Activated CD8-positive, alpha-beta memory T cell treated with anti-CD3 and anti-CD28 coated beads for 4 hours (primary cell): ENCODE measurements at places on chromosomes 5 and 9.

DNA sequence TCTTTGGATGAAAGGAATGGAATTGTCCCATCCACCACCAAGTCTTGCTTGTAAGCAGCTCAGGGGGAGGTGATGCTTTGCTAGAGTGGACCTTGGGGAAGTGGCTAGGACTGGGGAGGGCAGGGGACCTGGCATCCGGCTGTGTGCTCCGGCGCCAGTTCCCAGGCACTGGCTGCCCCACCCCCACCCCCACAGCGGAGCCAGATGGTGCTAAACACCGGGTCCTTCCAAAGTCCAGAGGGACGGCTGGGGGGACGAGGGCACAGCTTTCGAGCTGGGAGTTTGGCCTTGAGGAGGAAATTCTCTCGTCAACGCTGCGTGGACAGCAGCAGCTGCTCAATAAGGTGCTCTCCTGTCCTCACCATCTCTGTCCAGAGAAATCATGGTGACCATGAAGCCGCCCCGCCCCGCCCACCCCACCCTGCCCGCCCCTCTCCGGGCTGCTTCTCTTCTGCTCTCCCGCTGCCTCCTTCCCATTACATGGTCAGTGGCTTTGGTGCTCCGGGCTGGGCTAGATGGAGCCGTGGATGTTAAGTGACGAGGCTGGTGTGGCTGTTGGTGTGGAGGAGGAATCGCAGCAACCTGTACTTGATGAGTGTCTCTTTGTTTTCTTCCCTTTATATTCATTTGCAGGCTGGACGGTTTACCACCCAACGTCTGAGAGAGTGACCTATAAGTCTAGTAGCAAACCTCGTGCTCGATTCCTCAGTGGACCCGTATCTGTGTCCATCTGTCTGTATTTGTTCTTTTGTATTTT lies 115.7 kb downstream of the WNK2 start:
- no peak for DNase-seq

GRCh38 chr9:135344523-135344901 lies 135.1 kb upstream of the PPP1R26 start:
- DNase-seq: no peak

DNA sequence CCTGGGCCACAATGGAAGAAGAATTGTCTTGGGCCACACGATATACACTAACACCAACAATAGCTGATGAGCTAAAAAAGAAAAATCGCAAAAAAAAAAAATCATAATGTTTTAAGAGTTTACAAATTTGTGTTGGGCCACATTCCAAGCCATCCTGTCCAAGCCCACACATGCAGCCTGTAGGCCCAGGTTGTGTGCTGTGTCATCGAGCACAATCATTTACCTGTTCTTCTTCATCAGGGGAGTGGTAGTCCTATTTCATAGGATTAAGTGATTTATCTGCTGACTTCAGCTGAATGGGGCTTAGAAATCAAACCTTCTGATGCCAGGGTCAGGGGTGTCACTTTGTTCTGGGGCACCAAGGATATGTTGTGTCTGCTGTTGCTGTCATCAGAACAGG lies 44.6 kb upstream of the ELL2 start:
- DNase-seq: no peak

DNA sequence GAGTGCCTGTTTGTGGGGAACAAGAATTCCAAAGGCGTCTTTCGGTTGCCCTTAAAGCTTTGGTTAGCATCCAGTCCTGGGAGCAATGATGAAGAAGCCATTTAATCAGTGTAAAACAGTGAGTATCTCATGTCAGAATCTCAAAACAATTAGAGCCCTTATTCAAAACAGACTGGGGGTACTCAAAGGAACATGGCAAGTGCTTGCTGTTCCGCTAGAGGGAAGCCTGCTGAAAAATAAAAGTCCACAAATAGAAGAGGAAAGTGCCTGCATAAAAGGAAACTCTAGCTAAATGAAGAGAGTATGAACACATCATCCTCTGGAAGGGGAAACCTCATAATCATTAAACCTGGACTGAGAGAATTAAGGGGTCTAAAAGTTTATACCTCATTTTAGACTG lies 26.4 kb downstream of the FBXL7 start:
- DNase-seq: no peak

DNA sequence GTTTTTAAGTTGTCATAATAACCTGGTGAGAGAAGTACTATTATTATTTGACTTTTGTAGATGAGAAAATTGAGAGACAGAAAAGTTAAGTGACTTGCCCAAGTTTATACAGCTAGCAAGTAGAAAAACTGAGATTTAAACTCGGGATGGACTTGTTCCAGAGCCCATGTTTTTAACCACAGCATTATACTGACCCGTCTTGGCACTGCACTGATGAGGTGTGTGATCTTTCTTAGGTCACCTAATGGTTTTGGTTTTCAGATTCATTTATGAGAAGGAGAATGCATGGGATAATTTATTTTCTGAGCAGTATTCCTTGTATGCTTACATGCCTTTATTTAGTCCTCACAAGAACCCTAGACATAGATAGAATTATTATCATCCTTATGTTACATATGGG lies 201.8 kb upstream of the CDKN2B start:
- DNase-seq: no peak

GRCh38 chr5:123881759-123882244 lies 369.8 kb downstream of the CSNK1G3 start:
- DNase-seq: no peak

DNA sequence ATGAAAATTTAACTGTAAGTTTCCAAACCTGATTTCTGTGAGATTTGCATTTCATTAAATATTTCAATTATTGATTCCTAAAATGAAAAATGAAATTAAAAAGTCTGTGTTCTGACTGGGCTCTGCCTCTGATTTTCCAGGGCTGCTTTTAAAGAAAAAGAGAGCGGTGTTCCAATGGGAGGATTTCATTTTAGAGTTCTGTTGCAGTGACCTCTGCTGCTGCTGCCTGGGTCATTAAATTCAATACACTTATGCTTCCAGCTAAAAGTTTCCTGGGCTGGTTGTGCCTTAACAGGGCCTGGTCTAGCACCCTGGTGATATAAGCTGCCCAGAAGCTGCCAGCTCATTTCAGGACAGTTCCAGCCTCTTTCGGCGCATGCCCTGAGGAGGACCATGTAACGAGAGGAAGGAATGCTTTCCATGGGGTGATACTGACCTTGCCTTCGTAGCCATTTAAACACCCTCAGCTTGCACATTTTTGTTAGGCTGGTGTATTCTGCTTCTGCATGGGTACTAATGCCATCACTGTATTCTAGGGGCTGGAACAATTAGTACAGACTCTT lies 93.3 kb downstream of the TMEM174 start:
- no peak for DNase-seq

- DNase-seq: no peak
These were observed 69.9 kb downstream of the AUH start for GRCh38 chr9:91291866-91292265.

DNA sequence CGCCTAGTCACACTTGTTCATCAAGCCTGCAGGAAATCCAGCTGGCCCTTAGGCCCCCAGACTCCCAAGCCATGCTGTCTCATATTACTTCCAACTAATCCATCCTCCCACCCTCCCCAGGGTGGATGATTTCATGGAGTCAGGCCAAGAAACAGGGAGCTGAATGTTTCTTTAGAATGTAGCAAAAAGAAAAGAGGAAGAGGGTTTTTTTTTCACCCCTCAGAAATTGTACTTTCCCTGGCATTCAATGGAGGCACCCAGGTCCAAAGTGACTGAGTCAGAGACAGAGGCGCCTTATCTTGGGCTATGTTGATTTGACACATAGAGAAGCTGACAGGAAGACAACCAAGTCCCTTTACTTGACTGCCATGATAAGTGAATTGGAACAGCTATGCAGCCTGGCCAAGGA lies 260.2 kb upstream of the NR4A3 start:
- DNase-seq: no peak

DNA sequence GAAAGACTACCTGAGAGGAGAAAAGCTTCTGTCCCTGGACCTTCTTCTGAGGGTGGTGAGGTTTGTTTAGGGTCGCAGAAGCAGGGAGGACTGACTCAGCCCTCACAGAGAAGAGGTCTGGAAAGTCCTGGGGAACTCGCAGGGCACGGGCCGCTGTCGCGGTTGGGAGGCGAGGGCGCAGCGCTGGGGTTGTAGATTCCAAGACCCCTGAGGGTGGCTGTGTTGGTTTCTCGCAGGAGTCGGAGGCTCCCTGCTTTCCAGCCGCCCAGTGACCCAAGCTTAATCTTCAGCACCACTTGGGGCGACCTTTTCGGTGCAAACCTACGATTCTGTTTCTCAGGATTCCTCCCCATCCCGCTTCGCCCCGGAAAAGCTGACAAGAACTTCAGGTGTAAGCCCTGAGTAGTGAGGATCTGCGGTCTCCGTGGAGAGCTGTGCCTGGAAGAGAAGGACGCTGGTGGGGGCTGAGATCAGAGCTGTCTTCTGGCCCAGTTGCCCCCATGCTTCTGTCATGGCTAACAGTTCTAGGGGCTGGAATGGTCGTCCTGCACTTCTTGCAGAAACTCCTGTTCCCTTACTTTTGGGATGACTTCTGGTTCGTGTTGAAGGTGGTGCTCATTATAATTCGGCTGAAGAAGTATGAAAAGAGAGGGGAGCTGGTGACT lies 482 bp downstream of the SLC27A6 start:
- no peak for DNase-seq

- DNase-seq: no peak
These were observed 13.3 kb downstream of the UCK1 start for GRCh38 chr9:131517761-131518190.

GRCh38 chr5:161544350-161544765 lies 2.2 kb downstream of the GABRB2 start:
- DNase-seq: no peak

DNA sequence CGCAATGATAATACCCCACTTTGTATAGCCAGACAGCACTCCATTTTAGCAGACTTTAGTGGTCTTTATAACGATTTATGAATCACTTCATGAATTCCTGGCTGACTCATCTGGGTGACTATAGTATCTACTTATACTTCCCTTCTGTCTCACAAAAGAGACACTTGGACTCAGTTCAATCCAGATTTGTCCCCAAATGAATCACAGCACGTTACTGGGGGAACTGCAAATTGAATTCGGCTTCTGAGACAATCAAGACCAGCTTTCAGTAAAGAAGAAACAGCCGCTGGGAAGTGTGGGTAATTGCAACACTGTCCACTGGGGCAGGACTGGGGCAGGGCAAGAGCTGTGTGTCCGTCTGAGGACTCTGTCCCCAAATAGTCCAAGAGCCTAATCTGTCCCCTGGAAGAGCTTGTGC lies 337.3 kb upstream of the RFX3 start:
- no peak for DNase-seq

GRCh38 chr9:87854580-87854955 lies 28.1 kb upstream of the SPATA31E1 start:
- DNase-seq: no peak
